ENCODE measurements at places on chromosomes 7 and 10. TPM values are rescaled to one million over a fixed set of nuclear protein-coding genes. Genes with fewer than 3 reads are reported as not detected.

REPIN1 gene
- 43.1 TPM for total RNA-seq

NODAL gene
- not detected for total RNA-seq

CDHR3 gene
- total RNA-seq, result 0.31 TPM

TMEM176B gene
- not detected for total RNA-seq

SHTN1 gene
- not detected for total RNA-seq

UCMA gene
- total RNA-seq, result not detected

PRLHR gene
- total RNA-seq, result not detected

XRCC2 gene
- total RNA-seq, result 15.3 TPM

DNA sequence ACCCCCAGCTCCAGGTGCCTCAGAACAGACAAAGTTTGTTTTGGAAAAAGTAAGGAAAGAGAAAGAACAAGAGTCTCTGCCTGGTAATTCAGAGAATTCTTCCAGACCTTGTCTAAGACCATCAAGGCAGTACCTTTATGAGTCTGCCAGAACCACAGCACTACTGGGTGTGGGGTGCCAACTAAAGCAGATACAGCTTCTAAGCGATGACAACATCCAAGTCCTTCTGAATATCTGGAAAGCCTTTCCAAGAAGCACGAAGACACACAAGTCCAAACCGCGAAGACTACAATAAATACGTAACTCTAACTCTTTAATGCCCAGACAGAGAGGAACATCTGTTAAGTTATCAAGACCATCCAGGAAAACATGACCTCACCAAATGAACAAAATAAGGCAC, 94.3 kb downstream of the SIRT1 start:
- no peak for DNase-seq

- DNase-seq, result peak; percentile 9
Measured at GRCh38 chr7:45662540-45663166, 88.5 kb downstream of the ADCY1 start.

- DNase-seq, result no peak
Measured at GRCh38 chr7:132683896-132684690, 107.8 kb upstream of the PLXNA4 start.

DNA sequence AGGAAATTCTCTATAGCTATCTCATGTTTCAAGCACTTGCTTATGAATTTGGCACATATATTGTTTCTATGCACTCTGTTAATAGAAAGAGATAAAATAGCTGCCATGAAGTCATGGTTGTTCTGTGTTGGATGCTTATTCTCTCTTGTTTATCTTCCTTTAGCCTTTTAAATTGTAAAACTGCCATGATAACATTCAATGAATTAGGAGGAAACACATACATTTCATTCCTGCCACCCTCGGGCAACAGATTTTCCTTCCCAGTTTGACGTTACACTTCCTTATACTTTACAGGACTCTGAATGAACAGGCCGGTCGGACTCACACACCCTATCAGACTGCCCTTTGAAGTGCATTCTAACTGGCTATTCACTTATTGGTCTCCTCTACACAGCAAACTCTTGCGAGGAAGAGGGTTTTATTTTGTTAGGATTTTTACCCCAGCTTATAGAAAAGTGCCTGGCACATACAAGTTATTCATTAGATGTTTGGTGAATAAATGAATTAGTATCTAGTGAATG, 65.7 kb upstream of the FERD3L start:
- no peak for DNase-seq

- no peak for DNase-seq
Measured at GRCh38 chr7:22793593-22794462, 28.8 kb downstream of the TOMM7 start.

DNA sequence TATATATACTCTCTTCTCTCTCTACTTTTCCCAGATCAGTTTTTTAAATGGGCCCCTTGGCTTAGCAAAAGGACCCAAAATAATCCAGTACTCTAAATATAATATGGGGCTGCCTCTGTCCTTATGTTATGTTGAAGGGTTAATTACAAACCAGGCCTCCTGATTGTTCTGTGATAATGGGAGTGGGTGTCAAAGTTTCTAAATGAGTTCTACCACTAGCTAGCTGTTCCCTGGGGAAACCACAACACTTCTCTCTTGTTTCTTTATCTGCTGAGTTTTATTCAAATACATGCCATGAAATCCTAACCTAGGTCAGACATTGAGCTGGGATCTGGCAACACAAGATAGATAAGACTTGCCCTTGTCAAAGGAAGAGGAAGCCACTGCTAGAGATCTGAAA, 3.8 kb downstream of the HTR5A start:
- DNase-seq, result no peak

- no peak for DNase-seq
Measured at GRCh38 chr7:128812514-128813168, 17.6 kb upstream of the FLNC start.

DNA sequence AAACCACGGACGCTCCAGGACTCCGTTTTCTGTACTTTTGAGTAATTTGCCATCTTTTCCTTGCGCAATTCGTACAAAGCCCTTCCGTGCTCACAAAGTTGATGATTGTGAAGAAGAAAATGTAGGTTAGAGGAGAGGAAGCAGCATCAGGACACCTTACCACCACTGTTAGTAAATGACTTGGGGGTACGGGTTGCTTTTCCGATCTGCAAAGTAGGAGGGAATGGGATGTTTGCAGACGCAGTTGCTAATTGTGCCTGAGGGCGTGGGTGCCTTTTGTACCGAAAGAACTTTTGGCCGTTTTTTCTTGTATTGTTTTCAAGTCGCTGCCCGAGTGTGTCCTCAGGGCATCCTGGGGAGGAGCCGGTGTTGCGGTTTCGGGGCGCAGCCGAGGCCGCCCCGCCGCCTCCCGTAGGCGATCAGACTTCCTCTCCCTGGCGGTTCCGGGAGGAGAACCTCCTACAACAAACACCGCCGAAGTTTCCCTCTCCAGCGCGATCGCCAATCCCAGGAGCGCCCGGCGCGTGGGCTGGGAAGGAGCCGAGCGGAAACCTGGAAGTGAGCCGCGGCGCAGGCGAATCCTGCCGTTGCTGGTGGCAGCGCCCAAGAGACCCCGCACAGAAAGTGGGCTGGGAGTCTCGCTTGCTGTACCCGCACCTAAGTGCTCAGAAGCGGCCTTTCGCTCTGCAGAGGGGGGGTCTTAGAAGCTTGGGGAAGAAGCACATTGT, 1.0 kb downstream of the PRR15 start:
- DNase-seq, result peak; percentile 21

DNA sequence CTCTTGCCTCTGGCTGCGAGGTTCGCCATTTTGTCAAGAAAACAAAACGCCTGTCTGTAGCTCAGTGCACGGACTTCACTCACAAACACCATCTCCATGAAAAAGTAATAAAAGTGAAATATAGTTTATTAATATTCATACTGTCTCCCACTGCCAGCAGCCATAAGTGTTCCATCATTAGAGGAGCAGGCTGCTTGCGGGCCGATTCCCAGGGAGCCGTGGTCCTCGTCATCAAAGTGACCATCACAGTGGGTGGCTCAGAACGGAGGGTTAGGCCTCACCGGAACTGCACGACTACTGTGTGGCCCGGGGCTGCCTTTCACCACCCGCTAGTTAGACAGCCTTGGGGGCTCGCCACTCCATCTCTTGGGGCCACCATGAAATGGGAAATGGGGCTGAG, 82.7 kb downstream of the HIPK2 start:
- DNase-seq, result no peak

DNA sequence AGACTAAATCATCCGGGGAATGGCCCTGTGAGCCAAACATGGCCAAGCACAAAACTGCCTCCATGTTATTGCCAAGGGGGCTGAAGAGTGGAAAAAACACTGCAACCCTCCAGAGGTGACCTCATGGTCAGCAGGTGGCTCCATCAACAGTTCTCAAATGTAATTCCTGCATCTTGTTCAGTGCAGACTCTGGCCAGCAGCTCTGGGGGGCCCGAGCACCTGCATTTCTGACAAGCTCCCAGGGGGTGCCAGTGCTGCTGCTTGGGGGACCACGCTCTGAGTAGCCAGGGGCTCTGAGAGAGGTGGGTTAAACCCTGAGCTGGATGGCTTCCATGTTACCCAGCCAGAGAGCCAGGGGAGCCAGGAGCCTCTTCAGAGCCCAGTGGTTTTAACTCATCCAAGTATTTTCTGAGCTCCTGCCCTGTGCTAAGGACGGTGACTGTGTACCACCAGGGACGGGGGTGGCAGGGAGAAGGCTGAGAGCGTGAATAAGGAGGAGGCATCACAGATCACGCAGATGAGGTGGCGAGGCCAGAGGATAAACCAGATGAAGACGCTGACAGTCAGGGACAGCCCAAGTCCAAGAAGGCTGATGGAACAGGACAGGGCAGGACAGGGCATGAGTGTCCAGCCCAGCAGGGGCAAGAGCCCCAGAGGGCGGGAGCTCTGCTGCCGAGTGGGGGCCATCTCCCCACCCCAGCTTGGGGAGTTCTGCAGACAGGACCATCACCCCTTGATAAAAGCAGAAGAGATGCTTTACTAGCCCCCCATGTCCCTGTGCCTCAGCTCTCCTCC, 52.9 kb downstream of the CLEC2L start:
- DNase-seq, result no peak

- DNase-seq, result no peak
Measured at GRCh38 chr10:105974803-105975456, 1189.6 kb downstream of the SORCS1 start.

DNA sequence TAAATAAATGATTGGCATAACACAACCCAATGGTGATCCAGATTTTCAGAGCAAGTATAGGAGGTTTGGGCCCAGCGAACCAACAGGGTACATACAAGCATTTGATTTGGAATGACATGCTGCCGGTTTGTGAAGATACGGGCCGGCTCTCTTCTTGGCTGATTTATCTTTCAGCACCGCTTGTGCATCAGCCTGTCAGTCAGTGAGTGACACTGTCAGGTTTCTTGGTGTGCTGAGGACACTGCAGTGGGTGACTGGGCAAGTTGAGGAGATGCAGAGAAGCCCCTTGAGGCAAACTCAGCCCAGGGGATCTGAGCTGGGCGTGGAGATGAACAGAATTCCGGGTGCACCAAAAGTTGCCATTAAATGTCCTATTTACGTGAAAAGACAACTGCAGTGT, 194.5 kb downstream of the SNX10 start:
- no peak for DNase-seq

GRCh38 chr10:101091546-101092290, 29.9 kb downstream of the KAZALD1 start:
- DNase-seq, result no peak

DNA sequence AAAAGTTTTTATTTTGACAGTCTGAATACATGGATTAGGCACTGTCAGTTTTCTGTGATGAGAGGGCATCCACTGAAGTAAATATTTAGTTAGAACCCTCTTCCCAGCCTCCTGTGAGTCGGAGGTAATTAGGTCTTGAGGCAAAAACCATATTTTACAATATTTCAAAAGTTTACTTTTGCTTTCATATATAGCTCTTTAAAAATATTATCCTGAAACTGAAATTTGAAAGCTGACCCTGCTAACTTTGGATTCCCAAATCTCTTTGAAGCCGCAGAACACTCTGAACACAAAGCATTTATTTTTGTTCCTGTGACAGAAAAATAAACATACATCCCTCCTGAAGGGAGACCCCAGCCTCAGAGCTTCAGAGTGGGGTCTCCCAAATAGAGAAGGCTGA, 317.4 kb downstream of the KIF20B start:
- no peak for DNase-seq

DNA sequence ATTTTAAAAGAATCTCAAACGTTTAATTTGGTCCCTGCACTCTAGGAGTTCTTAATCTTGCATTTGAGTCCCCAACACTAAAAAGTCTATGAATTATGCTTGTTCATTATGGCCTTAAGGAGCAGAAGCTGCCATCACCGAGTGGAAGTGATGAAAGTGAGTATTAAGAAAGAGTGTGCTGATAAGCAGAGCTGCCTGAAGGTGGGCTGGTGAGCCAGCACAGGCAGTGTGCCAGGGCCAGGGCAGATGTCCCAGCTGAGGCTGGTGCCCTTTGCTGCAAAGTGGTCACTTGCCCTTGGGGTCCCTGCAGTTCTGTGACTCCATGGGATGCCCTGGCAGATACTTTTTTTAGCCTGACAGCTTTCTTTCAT, 72.9 kb upstream of the LOXL4 start:
- DNase-seq, result no peak

GRCh38 chr10:129520440-129521080, 53.5 kb downstream of the MGMT start:
- DNase-seq, result no peak

- no peak for DNase-seq
Measured at GRCh38 chr10:77417806-77418640, 219.6 kb downstream of the KCNMA1 start.

GRCh38 chr7:139886899-139887298, 57.8 kb downstream of the TBXAS1 start:
- no peak for DNase-seq

- DNase-seq, result peak; percentile 80
Measured at GRCh38 chr10:79149662-79150443, 81.1 kb downstream of the ZMIZ1 start.

- no peak for DNase-seq
Measured at GRCh38 chr10:123518765-123519164, 147.4 kb upstream of the GPR26 start.

DNA sequence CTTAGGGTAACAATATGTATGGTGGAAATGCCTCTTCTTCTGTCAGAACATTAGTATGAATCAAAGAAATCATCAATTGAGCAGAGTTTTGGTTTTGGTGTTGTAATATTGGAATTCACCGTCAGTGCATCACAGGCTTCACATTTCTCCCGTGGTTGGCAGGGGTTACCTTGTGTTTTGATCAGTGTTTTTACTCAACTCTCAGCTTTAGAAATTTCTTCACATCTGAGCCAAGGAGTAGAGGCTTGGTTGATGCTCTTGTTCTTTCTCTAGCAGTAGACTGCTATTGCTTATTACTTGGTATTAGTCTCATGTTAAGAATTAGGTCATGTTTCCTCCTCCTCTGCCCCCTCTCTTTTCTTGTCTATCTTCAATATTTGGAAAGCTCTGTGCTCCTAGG, 188.8 kb upstream of the SMIM30 start:
- DNase-seq, result no peak

GRCh38 chr7:124106575-124106974, 73.7 kb upstream of the TMEM229A start:
- DNase-seq, result no peak

DNA sequence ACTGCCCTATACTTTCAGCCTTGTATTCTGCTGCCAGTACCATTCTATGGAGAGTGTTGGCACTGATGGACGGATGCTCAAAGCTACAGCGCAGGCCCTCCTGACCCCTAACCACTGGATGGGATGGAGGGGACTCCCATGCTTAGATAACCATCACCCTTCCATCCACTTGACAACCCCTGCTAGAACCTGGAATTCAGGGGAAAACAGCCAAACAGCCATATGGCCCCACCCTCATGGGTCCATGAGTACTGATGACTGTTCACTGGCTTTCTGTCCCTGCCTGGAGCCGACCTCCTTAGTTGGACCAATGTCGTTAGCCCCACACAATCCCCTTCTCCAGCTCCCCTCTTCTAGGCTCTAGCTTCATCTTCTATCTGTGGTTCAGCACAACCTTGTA, 16.2 kb downstream of the DUSP5 start:
- no peak for DNase-seq
